ENCODE measurements at places on chromosomes 6 and 20. TPM values are rescaled to one million over a fixed set of nuclear protein-coding genes. Genes with fewer than 3 reads are reported as not detected.

DNA sequence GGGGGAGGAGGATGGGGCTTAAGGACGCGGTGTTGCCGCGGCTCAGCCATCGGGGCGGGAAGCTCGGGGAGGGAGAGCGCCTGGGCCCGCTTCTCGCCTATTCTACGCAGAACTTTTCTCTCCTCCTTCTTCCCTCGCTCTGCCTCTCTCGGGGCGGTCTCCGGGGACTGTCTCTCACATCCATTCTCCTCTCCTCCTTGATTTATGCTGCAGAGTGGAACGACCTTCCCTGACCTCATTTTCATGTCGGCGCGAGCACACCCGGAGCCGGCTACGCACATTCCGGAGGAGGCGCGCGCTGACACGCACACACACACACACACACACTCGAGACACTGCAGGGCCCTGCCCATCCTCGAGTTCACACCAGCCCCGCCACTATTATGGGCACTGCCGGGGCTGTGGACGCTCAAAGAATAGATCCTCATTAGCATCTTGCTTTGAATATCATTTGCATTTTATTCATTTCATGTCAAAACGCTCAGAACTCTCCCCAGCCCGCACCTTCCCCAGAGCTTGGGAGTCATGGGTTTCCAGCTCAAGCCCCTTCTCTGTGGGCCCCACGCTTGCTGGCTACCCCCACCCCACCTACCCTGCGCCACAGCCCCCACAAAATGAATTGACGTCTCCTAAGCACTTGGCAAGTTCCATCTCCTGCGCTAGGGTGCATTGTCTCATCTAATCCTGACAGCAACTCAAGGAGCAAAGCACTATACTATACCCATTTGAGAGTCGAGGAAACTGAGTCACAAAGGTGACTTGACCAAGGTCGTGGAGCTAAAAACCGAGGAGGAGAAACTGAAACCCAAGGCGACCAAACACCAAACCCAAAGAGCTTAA lies 36.8 kb downstream of the NCR2 start:
- peaks cover 23% of the 10 kb centered on the region for H3K4me1 ChIP-seq
- H3K4me3 ChIP-seq = peak overlapping the region; percentile 53
- peaks cover 29% of the 10 kb centered on the region for H3K27me3 ChIP-seq
- H3K36me3 ChIP-seq = no peaks in the 10 kb centered on the region
- no peak overlapping the region for H3K27ac ChIP-seq
- no peak for DNase-seq

DNA sequence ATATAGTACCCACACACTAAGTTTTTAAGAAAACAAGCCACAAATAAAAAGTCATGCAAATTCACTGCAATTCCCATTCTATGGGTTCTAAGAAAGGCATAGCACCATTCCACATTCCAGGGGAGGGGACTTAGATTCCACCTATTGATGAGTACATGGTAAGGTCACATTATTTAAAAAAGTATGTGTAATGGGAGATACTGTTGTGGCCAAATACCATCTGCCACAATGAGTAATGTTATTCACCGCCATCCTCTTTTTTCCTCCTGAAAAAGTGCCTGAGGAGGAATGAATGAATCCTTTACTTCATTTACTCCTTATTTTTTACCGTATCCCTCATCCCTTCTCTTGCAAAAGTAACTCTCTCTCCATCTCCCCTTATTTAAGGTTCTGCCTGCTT lies 27.0 kb upstream of the ADGRF1 start:
- H3K4me3 ChIP-seq = no peak overlapping the region
- H3K4me1 ChIP-seq = no peaks in the 10 kb centered on the region
- H3K36me3 ChIP-seq = no peaks in the 10 kb centered on the region
- no peaks in the 10 kb centered on the region for H3K27me3 ChIP-seq
- H3K27ac ChIP-seq = no peak overlapping the region

The PXMP4 gene
- total RNA-seq = 38.0 TPM

DNA sequence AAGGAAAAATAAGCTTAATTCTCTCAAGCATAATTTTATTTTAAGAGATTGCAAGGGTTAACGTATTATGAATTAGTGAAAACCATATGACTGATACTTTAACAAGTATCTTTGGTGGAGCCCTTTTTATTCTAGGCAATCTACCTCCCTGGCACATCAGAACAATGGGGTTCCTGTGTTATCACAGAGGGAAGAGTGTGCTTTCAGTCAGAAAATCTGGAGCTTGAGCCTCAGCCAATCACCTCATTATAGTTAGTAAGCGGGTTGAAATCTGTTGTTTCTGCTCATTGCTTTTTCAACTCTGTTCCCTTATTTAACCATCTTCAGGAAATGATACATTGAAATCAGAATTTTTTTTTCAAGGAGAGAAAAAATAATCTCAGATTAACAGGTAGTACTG lies 391 bp downstream of the ADGRF1 start:
- no peak overlapping the region for H3K4me3 ChIP-seq
- H3K27ac ChIP-seq = no peak overlapping the region
- no peak for DNase-seq
- no peaks in the 10 kb centered on the region for H3K27me3 ChIP-seq

- H3K4me1 ChIP-seq = no peaks in the 10 kb centered on the region
- H3K27me3 ChIP-seq = no peaks in the 10 kb centered on the region
- no peaks in the 10 kb centered on the region for H3K36me3 ChIP-seq
- H3K4me3 ChIP-seq = no peak overlapping the region
- no peak for DNase-seq
Measured at GRCh38 chr6:7035837-7036249, 71.9 kb upstream of the RREB1 start.

GRCh38 chr6:6224933-6225486 lies 95.5 kb downstream of the F13A1 start:
- no peak overlapping the region for H3K4me3 ChIP-seq
- no peaks in the 10 kb centered on the region for H3K4me1 ChIP-seq
- no peaks in the 10 kb centered on the region for H3K27me3 ChIP-seq
- H3K27ac ChIP-seq = no peak overlapping the region
- DNase-seq = no peak

- no peak for DNase-seq
- no peaks in the 10 kb centered on the region for H3K36me3 ChIP-seq
- H3K27me3 ChIP-seq = no peaks in the 10 kb centered on the region
Measured at GRCh38 chr6:16187176-16187575, 51.2 kb upstream of the GMPR start.

DNA sequence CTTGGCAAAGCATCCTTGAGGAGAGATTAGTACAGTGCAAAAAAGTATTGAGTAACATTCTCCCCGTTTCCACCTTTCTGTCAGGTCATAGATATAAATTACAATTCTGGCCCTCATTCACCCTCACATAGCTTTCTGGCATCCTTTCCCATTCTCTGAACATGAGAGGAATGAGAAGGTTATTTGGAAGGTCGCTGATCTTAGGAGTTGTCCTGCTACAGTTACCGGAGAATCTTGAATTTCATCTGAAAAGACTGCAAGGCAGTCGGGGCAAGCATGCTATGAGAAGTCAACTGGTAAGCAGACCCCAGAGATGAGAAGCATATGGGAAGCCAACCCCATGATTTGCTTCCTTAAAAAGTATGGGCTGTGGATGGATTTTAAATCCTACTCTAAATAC lies 166.7 kb upstream of the CENPW start:
- no peaks in the 10 kb centered on the region for H3K4me1 ChIP-seq
- H3K27ac ChIP-seq = no peak overlapping the region
- H3K27me3 ChIP-seq = no peaks in the 10 kb centered on the region
- H3K4me3 ChIP-seq = no peak overlapping the region
- no peak for DNase-seq

The SAMHD1 gene
- total RNA-seq = 163 TPM

The SENP6 gene
- 24.4 TPM for total RNA-seq

The ADGRG6 gene
- 7.7 TPM for total RNA-seq

The SLC22A2 gene
- not detected for total RNA-seq

DNA sequence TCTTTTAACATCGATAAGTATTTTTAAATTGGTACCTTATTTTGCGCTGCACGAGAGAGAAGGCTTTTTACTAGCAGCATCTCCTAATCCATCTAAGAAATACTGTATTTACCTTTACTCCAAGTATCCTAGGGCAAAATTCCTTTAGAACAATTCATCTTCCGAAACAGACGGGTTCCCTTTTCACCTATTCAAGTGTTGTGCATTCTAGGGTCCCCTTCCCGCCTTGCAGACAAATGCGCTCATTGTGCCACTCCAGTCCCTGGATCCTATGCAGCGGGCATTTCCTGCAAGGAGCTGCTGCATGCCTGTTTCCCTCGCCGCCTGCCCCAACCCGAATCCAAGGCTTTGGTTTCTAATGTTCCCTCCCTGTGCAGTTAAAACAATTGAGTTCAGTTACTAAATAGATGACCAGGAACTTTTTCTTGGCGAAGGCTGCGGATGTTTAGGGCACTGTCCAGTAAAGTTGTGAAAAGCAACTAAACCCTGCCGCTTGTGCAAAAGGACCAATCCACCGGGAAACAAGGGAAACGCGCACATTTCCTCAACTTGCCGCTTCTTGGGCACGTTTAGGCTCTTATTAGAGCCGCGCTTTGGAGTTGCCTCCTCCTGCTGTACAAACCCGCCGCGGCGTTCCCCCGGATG lies 556 bp upstream of the SCAF8 start:
- H3K4me1 ChIP-seq = peaks cover 34% of the 10 kb centered on the region
- H3K4me3 ChIP-seq = peak overlapping the region; percentile 97
- DNase-seq = peak; percentile 67
- H3K36me3 ChIP-seq = no peaks in the 10 kb centered on the region

GRCh38 chr6:132932588-132932987 lies 118.2 kb downstream of the RPS12 start:
- H3K36me3 ChIP-seq = no peaks in the 10 kb centered on the region
- H3K4me1 ChIP-seq = no peaks in the 10 kb centered on the region
- no peak overlapping the region for H3K27ac ChIP-seq
- DNase-seq = no peak
- H3K27me3 ChIP-seq = no peaks in the 10 kb centered on the region

The RBPJL gene
- not detected for total RNA-seq

The COL20A1 gene
- not detected for total RNA-seq

DNA sequence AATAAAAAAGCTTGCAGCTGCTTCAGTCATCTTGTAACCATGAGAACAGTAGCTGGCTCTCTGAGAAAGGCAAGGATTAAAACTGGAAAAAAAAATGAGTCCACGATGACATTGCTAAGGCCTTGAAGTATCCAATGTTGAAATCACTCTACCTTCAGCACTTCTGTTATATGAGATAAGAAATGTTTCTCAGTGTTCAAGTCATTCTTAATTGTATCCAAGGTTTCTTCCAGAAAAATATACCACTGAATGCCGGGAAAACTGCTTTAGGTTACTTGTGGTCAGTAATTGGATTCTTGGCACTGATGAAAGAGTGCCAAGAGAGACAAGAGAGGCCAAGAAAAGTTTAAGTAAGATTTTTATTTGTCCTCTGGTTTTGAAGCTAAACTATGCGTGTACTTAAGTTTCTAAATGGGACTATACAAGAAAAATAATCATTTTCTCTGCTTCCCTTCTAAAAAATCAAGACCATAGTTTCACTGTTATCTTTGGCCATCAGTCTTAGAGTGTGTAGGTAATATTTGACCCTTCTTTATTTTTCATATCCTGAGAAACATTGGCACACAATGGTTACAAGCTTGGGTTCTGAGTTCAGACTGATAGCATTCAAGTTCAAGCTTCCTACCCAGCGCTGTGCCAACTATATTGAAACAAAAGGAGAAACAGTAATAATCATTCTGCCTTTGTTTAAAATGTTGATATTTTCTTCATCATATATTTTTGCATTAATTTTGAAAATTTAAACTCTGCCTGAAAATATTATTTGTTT lies 84.6 kb downstream of the TRDN start:
- H3K36me3 ChIP-seq = no peaks in the 10 kb centered on the region
- H3K4me1 ChIP-seq = peaks cover 3% of the 10 kb centered on the region
- no peaks in the 10 kb centered on the region for H3K27me3 ChIP-seq

- DNase-seq = no peak
- no peak overlapping the region for H3K27ac ChIP-seq
- no peaks in the 10 kb centered on the region for H3K36me3 ChIP-seq
- H3K4me1 ChIP-seq = peaks cover 7% of the 10 kb centered on the region
Measured at GRCh38 chr6:35168461-35168861, 27.3 kb upstream of the TCP11 start.

GRCh38 chr20:63518351-63518861 lies 2.2 kb upstream of the PPDPF start:
- peaks cover 16% of the 10 kb centered on the region for H3K4me1 ChIP-seq
- no peaks in the 10 kb centered on the region for H3K27me3 ChIP-seq
- peaks cover 14% of the 10 kb centered on the region for H3K36me3 ChIP-seq
- H3K4me3 ChIP-seq = no peak overlapping the region
- no peak overlapping the region for H3K27ac ChIP-seq

DNA sequence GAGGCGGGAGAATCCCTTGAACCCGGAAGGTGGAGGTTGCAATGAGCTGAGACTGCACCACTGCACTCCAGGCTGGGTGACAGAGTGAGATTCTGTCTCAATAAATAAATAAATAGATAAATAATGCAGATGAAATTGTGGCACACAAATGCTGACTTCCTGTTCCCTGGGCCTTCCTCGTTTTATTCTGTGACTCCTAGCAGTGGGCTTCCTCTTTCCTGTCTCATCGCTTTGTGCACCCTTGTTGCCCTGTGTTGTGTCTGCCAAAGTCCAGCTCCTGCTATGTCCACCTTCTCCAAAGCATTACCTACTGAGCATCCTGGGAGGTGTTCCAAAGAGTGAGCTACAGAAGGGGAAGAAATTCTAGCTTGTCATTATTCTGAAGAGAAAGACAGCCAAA lies 100.2 kb upstream of the TIAM2 start:
- no peaks in the 10 kb centered on the region for H3K27me3 ChIP-seq
- DNase-seq = no peak
- no peaks in the 10 kb centered on the region for H3K4me1 ChIP-seq
- H3K27ac ChIP-seq = no peak overlapping the region
- H3K36me3 ChIP-seq = peaks cover 3% of the 10 kb centered on the region
- H3K4me3 ChIP-seq = no peak overlapping the region

The KHDC1 gene
- total RNA-seq = 1.9 TPM

The IYD gene
- under 0.01 TPM for total RNA-seq

All from ascending aorta (tissue), 2 donors.